ENCODE measurements at places on chromosomes 5 and 9.

DNA sequence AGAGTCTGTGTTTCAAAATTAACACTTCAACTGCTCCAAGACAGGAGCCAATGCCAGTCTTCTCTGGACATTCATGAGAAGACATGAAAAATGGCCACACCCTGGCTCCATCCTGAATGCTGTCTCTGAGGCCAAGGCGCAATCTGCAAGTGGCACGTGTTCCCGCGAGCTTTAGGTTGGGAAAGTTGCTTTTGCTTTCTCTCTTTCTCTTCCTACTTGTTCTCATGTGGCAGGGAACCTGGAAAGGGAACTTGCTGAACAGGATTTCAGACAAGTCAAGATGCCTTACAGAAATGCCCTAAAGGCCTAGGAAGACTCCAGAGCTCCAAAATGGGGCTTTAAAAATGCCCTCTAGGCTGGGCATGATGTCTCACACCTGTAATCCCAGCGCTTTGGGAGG, 91.9 kb upstream of the OTULINL start:
- no peak for DNase-seq

- peak; percentile 55 for DNase-seq
Observed at GRCh38 chr9:120619751-120620655, 40.0 kb upstream of the CDK5RAP2 start.

- no peak for DNase-seq
Observed at GRCh38 chr9:38234479-38235170, 157.9 kb upstream of the ALDH1B1 start.

DNA sequence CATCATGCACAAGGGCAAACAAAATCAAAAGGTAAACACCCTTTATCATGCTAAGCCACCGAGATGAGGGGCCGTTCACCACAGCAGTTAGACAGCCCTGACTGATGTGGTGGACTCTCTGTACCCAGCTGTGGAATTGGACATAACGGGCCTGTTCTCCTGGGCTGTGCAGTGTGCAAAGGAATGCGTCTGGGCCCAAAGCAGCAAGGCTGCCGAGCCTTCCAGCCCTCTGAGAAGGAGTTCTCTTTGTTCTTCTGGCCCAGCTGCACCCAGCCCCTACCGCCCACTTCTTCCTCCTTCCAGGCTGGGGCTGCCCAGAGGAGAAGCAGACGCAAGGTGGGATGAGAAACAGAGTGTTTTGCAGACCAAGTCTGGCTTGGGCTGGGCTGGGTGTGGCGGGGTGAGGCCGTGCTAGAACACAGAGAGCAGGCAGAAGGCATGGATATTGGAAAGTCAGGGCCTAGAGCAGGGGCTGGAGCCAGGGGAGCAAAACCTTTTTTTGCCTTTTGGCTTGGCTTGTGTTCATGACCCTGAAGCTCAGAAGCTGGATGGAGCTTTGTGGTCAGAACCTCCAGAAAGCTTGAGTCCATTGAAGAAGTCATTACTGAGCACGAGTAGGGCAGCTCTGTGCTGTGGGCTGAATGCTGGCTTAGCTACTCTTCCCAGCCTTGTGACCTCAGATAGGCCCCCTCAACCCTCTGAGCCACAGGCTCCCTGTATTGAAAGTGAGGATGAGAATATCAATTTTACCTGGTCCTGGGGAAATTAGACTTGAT, 49.8 kb upstream of the SH3PXD2B start:
- peak; percentile 21 for DNase-seq

GRCh38 chr5:67004730-67005350, 191.8 kb downstream of the CD180 start:
- no peak for DNase-seq

GRCh38 chr5:16787278-16787677, 148.8 kb downstream of the MYO10 start:
- no peak for DNase-seq

GRCh38 chr9:764105-764524, 77.4 kb upstream of the DMRT1 start:
- peak; percentile 74 for DNase-seq

DNA sequence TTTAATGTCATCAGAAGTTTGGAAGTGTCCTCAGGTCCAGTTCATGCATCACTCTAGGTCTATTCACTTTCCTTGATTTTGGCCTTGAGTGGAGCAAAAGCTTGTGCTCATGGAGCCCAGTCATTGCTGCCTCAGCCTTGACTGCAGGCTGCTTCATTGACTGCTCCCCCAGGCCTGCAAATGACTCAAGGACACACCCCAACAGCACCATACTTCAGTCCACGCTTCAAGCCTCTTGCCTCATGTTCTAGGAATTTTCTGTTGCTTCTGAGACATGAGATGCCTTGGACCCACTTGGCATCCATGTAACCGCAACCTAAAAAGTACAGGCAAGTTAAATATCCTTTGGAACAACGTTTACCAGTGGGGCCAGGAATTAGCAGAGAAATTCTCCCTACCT, 193.7 kb downstream of the PIK3R1 start:
- peak; percentile 77 for DNase-seq

GRCh38 chr5:116137544-116138378, 52.9 kb downstream of the COMMD10 start:
- DNase-seq: peak; percentile 27

DNA sequence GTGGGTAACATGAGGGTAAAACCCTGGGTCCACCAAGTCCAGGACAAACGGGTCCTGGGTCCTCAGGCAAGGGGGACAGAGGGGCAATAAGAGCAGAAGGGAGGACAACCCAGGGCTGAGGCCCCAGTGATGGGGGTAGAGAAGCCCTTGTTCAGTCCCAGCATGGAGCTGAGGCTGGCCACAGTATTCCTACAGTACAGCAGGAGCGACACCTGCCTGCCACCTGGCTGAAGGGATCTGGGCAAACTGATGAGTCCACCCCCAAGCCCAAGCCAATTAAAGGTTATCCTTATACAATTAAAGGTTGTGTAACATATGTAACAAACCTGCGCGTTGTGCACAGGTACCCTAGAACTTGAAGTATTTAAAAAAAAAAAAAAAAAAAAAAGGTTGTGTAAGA, 97.7 kb upstream of the LRRTM2 start:
- DNase-seq: no peak

Data from mammary epithelial cell (primary cell).